Mesothelial cell of epicardium (in vitro differentiated cells): ENCODE measurements at places on chromosomes 13 and 19.
A peak's percentile ranks its signal among the peaks of the same experiment; 100 is the strongest.

GRCh38 chr13:92896842-92897241 is 329.8 kb upstream of the GPC6 start:
- peaks cover 12% of the 10 kb centered on the region for H3K36me3 ChIP-seq
- H3K4me1 ChIP-seq: peaks cover 16% of the 10 kb centered on the region
- H3K4me3 ChIP-seq: no peak overlapping the region
- H3K27me3 ChIP-seq: no peaks in the 10 kb centered on the region

DNA sequence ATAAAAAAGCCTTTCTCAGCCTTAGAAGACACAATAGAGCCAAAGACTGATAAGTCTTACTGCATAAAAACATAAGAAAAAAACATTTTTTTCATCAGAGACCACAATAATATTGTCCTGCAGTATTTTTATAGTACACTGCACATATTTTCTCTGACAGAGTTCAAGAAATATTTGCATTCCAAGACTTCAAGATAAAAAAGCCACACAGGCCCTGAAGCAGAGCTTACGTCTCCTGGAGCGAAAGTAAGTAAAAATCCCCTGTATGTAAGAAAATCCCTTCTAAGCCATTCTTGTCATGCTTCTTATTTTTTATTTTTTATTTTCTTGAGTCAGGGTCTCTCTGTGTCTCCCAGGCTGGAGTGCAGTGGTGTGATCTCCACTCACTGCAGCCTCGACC is 755.9 kb downstream of the LIG4 start:
- peak overlapping the region; percentile 92 for H3K27ac ChIP-seq
- H3K27me3 ChIP-seq: no peaks in the 10 kb centered on the region
- H3K4me1 ChIP-seq: peaks cover 43% of the 10 kb centered on the region
- H3K36me3 ChIP-seq: no peaks in the 10 kb centered on the region

DNA sequence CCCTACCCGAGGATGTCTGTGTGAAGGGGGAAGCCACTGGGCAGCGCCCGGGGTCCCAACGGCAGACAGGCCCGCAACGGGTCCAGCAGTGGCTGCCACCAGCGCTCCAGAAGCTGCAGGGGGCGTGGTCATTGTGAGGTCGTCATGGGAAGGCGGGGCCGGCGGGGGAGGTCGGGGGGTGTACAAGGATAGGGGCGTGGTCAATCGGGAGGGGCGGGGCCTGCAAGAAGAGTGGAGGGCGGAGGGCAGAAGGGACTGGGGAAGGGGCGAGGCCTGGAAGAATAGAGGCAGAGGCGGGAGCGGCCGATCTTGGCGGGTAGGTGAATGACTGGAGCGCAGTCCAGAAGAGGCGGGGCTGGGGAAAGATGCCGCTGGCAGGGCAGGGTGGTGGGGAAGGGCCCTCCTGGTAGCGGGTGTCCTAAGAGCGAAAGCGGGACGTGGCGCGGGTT is 4.4 kb downstream of the FUZ start:
- DNase-seq: peak; percentile 88
- H3K4me3 ChIP-seq: peak overlapping the region; percentile 82
- H3K27ac ChIP-seq: peak overlapping the region; percentile 73
- H3K4me1 ChIP-seq: peaks cover 20% of the 10 kb centered on the region

DNA sequence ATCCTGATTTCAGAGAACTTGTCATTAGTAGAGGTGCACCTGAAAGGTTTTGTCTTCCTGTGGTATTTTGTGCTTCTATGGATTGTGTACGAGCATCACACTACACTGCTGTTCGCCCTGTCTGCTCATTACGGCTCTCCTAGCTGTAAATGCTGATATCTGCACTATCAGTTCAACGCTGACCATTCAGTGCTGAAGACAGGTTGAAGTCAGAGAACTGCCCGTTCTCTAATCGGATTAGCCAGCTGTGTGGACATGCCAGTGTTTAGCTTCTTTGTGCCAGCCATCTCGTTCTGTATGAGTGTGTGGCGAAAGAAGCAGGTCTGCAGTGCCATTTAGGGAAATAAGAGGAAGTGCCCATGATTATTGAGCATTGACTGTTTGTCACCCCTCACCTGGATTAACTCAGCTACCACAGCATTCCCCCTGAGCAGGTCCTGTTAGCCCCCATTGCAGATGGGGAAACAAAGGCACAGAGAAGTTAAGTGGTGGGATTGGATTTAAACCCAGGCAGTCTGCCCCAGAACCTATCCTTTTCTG is 21.6 kb upstream of the C1QTNF9 start:
- H3K27me3 ChIP-seq: no peaks in the 10 kb centered on the region
- no peaks in the 10 kb centered on the region for H3K36me3 ChIP-seq
- DNase-seq: no peak
- no peak overlapping the region for H3K27ac ChIP-seq
- no peak overlapping the region for H3K4me3 ChIP-seq
- H3K4me1 ChIP-seq: no peaks in the 10 kb centered on the region

DNA sequence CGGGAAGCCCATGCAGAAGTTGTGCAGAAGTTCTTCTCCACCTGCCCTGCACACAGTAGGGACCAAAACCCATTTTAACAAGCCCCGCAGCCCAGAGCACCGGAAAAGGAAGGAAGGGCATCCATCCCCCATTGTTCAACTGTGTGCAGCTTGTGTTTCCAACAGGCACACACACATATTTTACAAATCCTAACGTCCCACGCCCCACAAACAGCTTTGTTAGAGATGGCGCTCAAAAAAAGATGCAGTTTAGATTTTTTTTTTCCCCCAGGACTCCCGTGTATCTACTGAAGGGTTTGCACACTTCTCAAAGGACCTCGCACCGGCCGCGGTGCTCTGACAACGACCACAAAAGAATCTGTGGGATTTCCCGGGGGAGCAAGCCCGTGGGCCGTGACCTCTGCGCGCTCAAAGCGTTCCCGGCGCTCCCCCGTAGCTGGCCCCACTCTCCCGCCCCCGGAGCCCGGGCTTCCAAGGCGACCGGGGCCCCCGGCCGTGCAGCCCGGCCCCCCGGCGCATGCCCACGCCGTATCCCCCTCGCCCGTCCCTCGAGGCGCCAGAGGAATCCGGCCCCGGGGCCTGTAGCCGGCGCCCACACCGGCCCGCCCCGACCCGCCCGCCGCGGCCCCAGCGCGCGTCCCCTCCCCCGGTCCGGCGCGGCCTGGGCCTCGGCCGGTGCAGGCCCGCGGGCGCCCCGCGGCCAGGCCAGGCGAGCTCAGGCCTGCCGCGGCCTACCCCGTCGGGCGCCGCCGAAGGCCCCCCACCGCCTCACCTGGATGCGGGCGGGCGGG is 523 bp downstream of the ELAVL1 start:
- peaks cover 32% of the 10 kb centered on the region for H3K4me1 ChIP-seq
- H3K36me3 ChIP-seq: no peaks in the 10 kb centered on the region
- no peaks in the 10 kb centered on the region for H3K27me3 ChIP-seq
- peak; percentile 54 for DNase-seq
- peak overlapping the region; percentile 99 for H3K4me3 ChIP-seq

- H3K27me3 ChIP-seq: peaks cover 82% of the 10 kb centered on the region
- no peak overlapping the region for H3K4me3 ChIP-seq
- no peaks in the 10 kb centered on the region for H3K36me3 ChIP-seq
- H3K27ac ChIP-seq: no peak overlapping the region
Measured at GRCh38 chr13:112350300-112350699, 25.9 kb upstream of the SPACA7 start.

- no peaks in the 10 kb centered on the region for H3K36me3 ChIP-seq
- no peak overlapping the region for H3K27ac ChIP-seq
Measured at GRCh38 chr19:35083691-35084508, 31.7 kb upstream of the FXYD3 start.

- no peak overlapping the region for H3K27ac ChIP-seq
- H3K4me1 ChIP-seq: no peaks in the 10 kb centered on the region
- DNase-seq: no peak
- H3K36me3 ChIP-seq: peaks cover 39% of the 10 kb centered on the region
- no peaks in the 10 kb centered on the region for H3K27me3 ChIP-seq
Measured at GRCh38 chr19:4429771-4430171, 27.3 kb downstream of the CHAF1A start.

GRCh38 chr13:77521194-77521593 is 14.3 kb upstream of the SCEL start:
- peaks cover 38% of the 10 kb centered on the region for H3K4me1 ChIP-seq
- no peaks in the 10 kb centered on the region for H3K36me3 ChIP-seq
- H3K4me3 ChIP-seq: no peak overlapping the region
- H3K27ac ChIP-seq: no peak overlapping the region

- H3K4me3 ChIP-seq: no peak overlapping the region
- no peaks in the 10 kb centered on the region for H3K36me3 ChIP-seq
- H3K27me3 ChIP-seq: no peaks in the 10 kb centered on the region
- H3K27ac ChIP-seq: no peak overlapping the region
- DNase-seq: no peak
Measured at GRCh38 chr19:21626924-21627697, 121.7 kb downstream of the ZNF429 start.

DNA sequence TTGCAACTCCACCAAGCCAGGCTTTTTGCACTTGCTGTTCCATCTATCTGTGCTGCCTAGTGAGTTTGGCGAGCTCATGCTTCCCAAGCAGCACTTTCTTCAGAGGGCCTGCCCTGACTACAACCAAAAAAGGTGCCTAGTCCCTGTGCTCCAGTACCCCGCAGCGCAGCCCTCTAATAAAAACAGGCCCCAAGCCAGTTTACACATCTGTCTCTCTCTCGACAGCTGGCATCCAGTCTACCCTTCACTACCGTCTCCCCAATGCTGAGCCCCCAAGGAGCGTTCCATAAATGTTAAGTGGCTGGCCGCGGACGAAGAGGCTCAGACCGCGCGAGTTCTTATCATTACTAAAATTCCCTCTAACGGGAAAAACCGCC is 512 bp downstream of the MED4 start:
- no peaks in the 10 kb centered on the region for H3K36me3 ChIP-seq
- DNase-seq: no peak
- peaks cover 2% of the 10 kb centered on the region for H3K27me3 ChIP-seq
- peaks cover 26% of the 10 kb centered on the region for H3K4me1 ChIP-seq
- H3K4me3 ChIP-seq: peak overlapping the region; percentile 97

DNA sequence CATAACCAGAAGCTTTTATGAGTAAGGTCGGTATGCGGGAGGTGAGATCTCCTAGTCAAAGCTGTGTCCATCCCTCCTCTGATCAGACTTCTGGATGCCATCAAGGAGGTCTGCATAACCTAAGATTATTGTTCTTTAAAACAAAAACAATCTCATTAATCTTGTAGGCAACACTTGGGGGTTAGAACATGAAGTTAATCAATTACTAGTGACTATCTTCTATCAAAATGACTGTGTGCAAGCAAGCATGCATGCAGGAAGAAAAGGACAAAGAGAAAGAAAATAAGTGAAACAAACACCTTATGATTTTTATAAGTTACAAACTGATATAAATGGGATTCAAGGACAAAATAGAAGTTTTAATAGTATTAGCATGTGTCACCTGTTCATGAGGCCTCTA is 2435.9 kb upstream of the PCDH20 start:
- no peak overlapping the region for H3K4me3 ChIP-seq
- no peaks in the 10 kb centered on the region for H3K36me3 ChIP-seq
- no peaks in the 10 kb centered on the region for H3K27me3 ChIP-seq
- peaks cover 7% of the 10 kb centered on the region for H3K4me1 ChIP-seq
- no peak overlapping the region for H3K27ac ChIP-seq

- no peak overlapping the region for H3K27ac ChIP-seq
- DNase-seq: no peak
- H3K36me3 ChIP-seq: no peaks in the 10 kb centered on the region
- H3K27me3 ChIP-seq: peaks cover 5% of the 10 kb centered on the region
Measured at GRCh38 chr19:46202872-46203860, 26.4 kb upstream of the IGFL1 start.

GRCh38 chr13:26412263-26412662 is 145.2 kb upstream of the WASF3 start:
- peaks cover 5% of the 10 kb centered on the region for H3K36me3 ChIP-seq
- H3K27ac ChIP-seq: no peak overlapping the region
- DNase-seq: no peak
- no peaks in the 10 kb centered on the region for H3K4me1 ChIP-seq
- no peaks in the 10 kb centered on the region for H3K27me3 ChIP-seq

DNA sequence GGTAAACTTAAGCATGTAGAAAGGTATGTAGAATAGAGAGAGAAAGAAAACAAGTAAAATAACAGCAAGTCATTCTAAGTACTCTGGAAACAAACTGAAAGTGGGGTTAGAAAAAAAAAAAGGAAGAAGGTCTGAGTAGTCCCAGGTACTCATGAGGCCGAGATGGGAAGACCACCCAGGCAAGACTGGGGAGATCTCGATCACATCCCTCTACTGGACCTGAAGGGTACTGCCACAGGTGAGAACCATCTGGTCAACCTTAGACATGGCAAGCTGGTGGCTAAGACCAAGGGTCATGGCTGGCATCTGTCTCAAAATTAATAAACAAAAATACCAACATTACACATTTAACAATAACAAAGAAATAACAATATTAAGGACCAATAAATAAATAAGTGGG is 36.3 kb upstream of the ZNF724 start:
- no peak overlapping the region for H3K4me3 ChIP-seq
- no peaks in the 10 kb centered on the region for H3K27me3 ChIP-seq
- H3K4me1 ChIP-seq: no peaks in the 10 kb centered on the region
- H3K27ac ChIP-seq: no peak overlapping the region
- DNase-seq: no peak

DNA sequence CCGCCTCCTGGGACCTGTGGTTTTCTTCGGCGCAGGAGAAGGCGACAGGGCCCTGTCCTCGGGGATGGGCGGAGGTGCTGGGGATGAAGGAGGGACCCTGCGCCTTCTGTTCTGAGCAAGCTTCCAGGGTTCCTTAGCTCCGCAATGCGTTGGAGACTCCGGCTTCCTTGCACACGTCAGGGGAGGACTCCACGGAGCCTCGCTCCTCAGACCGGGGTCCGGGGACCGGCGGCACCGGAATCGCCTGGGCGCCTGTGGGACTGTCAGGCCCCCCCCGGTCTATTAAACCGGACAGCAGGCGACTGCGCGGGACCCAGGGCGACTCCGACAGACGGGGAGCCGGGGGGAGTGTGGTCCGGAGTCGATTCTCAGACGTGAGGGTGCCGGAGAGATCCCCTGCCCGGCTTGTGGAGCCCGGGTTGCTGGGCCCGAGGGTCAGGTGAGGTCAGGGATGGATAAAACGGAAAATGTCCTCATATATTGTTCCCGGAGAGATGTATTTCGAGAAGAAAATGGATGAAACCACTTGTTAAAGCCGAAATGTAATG is 227.4 kb downstream of the TEX29 start:
- no peaks in the 10 kb centered on the region for H3K36me3 ChIP-seq
- H3K4me1 ChIP-seq: no peaks in the 10 kb centered on the region
- DNase-seq: no peak
- peaks cover 29% of the 10 kb centered on the region for H3K27me3 ChIP-seq
- H3K27ac ChIP-seq: no peak overlapping the region

DNA sequence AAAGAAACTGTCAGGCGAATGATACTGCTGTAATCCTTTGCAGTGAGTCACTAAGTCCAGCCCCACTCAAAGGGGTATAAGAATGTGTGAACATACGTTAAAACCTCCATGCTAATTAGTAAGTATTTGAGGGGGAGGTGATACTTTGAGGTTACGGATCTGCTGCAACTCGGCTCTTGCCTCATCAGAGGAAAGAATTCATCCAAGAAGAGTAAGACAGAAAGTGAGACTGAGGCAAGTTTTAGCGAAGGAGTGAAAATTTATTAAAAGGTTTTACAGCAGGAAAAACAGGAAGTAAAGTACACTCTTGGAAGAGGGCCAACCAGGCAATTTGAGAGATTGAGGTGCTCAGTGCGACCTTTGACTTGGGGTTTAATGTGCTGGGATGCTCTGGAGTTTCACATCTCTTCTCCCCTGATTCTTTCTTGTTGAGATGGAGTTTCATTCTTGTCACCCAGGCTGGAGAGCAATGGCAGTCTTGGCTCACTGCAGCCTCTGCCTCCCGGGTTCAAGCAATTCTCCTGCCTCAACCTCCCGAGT is 9.8 kb downstream of the CLEC4M start:
- H3K27ac ChIP-seq: peak overlapping the region; percentile 28
- no peaks in the 10 kb centered on the region for H3K36me3 ChIP-seq
- H3K4me3 ChIP-seq: no peak overlapping the region
- H3K4me1 ChIP-seq: peaks cover 17% of the 10 kb centered on the region
